ENCODE measurements at places on chromosomes 6 and 20.

DNA sequence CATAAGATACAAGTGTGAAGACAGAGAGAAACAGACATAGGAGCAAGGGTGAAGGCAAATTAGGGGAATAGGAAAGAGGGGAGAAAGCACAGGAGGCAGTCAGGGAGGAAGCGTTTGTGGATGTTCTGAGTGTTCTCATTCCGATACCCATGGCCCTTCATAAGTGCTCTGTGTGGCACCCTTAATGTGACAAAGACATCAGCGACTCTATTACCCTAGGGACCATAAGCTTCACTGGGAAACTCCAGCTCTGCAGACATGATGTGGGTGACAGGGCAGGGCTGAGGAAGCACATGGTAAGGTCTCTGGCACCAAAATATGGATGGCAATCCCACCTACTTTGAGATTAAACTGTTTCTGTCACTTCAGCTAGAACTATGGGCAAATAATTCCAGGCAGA is 33.0 kb downstream of the F13A1 start:
- DNase-seq, result no peak

- DNase-seq, result no peak
Observed at GRCh38 chr20:56566621-56567020, 33.6 kb downstream of the FAM209B start.

DNA sequence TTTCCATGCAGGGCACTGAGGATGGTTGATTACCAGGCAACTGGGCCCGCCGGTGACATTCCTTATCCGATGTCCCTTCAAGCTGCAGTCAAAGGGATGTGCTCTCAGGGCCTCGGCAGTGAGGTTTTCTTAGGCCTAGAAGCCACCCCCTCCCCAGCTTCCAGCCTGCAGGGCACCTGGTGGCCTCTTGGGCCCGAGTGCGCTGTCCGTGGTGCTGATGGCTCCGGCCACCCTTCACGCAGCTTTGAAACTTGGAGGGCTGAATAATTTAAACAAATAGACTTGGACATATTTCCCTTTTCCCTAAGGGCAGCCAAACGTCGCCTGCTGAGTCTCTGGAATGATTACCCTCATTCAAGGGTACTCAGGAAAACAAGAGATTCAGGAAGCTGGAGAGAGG is 8.9 kb upstream of the MLN start:
- peak; percentile 27 for DNase-seq

- DNase-seq, result no peak
Observed at GRCh38 chr6:13000537-13000936, 284.0 kb downstream of the PHACTR1 start.

GRCh38 chr20:32567384-32568178 is 17.6 kb downstream of the NOL4L start:
- DNase-seq, result no peak

- no peak for DNase-seq
Observed at GRCh38 chr6:7373739-7374138, 15.8 kb downstream of the CAGE1 start.

DNA sequence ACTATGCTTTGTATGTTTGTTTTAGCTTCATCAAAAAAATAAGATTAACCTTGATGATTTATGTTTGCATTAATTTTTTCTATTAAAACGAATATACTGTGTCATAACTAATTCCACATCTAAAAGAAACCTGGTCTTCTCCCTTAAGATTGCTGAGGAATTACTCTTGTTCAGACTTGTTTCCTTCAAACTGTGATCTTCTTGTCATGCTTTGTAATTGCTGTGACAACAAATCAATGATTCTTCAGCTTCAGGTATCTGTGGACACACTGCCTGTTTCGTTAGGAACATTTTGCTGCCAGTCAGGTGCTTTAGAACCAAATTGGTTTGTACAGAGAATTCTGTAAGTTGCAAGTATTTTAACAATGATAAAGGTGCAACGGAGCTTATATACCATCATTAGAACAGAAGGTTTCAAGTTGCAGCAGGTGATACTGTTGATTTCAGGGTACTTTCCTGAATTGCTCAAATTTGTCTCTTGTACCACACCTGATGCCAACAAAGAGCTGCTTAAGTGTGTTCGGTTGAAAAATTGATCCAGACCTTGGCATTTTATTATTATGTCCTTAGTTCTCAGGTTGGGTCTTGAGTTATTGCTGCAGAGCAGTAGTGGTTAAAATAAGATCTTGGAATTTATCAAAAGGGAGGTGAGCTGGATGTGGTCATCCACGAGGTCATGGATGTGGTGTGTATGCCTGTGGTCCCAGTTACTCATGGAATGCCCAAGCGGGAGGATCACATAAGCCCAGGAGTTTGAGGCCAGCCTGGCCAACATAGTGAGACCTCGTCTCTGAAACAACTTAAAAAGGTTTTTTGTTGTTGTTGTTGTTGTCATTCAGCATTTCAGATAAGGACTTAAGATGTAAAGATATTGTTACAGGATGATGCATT is 19.5 kb downstream of the SYTL3 start:
- no peak for DNase-seq

DNA sequence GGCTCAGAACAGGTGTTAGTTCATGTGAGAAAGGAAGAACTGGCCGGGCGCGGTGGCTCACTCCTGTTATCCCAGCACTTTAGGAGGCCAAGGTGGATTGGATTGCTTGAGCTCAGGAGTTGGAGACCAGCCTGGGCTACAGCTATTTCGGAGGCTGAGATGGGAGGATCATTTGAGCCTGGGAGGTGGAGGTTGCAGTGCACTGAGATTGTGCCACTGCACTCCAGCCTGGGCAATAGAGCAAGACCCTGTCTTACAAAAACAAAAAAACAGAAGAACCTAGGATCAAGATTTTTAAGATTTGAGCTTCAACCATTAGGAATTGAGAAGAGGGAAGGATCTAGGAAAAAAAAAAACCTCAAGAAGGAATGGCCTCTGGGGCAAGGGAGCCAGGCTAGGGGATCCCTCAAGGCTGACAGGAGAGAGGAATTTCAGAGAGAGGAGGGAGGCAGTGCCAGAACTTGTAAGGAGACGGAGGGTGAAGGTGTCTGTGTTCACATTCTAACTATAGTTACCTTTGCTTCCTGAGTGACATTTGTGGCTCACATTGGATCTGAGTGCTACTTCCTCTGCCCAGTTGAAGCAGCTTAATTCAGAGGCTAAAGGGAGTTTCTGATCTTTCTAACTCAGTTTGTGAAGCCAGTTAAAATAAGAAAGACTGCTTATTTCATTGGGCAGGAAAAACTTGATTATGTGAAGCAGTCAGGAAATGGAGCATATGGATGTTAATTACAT is 26.1 kb downstream of the CHMP4B start:
- no peak for DNase-seq

DNA sequence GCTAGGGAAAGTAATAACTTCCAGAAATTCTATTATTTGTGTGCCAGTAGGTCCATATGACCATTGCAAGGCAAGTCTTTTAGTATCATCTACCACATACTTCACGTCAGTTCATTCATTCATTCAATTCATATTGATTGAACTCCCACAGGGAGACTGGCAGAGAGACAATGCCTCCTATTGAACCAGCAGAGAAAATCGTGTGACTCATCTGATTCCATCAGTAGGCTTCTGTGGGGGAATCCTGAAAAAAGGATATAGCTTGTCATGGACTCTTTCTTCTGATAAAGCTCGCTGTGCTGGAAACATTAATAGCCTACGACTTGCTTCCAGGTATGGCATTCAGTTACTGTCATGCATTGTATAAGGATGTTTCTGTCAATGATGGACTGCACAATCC is 45.3 kb upstream of the CNR1 start:
- DNase-seq, result no peak

DNA sequence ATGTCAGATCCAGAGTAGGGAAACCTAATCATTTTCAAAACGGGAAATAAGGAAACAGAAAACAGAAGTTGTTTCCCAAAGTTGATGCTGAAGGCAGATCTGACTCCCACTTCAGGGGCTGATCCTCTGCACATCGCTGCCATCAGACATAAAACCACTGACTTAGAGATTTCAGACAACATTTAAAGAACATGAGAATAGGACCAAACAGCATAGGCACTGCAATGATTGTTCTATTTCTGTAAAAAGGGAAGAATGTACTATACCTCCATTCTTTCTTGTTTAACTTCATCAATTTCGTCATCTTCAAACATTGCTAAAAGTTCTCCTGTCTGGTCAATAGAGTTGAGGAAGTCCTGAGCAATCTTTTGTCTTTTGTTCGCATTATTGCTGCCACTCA is 324.7 kb upstream of the RUNX2 start:
- DNase-seq, result no peak

GRCh38 chr6:139611327-139612134 is 237.1 kb upstream of the CITED2 start:
- no peak for DNase-seq

DNA sequence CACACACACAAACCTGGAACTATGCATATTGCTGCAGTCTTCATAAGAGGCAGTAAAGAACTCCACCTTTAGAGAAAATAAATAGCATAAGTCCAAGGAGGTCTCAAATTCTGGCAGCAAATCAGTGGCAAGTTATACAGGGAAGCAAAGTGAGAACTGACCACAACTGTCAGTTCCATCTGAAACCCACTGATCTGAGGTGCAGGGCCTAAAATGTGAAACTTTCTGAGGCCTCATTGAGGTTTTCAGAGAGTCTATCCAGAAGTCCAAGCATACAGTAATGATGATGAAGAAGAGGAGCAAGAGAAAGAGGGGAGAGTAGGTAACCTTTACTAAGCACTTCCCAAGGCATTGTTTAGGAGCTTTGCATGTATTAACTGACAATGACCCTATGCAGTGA is 36.3 kb downstream of the MTFR2 start:
- no peak for DNase-seq

GRCh38 chr6:112279031-112279935 is 24.9 kb upstream of the LAMA4 start:
- DNase-seq, result no peak

- no peak for DNase-seq
Observed at GRCh38 chr6:2523061-2523460, 227.7 kb downstream of the MYLK4 start.

DNA sequence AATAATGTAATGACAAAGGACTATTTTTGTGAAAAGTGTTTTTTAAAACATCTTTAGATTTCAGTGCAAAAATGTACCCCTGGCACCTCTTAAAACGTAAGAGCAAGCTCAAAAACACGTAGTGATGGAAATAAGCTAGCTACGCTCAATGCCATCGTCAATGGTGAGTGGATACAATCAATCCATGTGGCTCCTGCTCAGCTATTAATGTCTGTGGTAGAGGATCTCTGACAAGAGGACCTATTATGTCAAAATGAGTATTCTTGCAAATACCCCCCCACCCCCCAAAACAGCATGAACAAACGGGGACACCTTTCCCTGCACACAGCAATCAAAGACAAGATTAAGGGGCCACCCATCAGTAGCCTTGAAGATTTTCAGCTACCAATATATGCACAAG is 65.1 kb upstream of the PTGIS start:
- no peak for DNase-seq

Measured in CD4-positive, alpha-beta T cell treated with Interferon alpha-2 for 1 hour (primary cell).